Upper lobe of right lung (tissue), 1 donor: ENCODE measurements at places on chromosomes 5 and 9.

DNA sequence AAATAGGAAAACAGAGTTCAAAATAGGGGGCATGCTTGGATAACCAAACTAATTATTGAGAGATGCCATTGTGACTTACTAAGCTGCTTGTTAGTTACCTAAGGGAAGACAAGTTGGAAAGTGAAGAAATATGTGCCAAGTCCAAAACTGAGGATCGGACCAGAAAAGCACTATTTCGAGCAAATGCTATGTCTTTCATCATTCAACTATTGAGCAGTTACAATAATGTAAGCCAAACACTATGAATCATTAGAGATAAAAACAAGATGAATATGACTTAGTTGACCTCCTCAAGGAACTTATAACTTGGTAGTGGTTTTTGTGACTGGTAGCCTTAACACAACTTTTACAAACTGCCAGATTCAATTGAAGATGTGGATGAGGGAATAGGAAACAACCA is 240.6 kb upstream of the MPDZ start:
- H3K36me3 ChIP-seq, result no peaks in the 10 kb centered on the region
- H3K27ac ChIP-seq, result no peak overlapping the region
- no peaks in the 10 kb centered on the region for H3K27me3 ChIP-seq
- H3K4me1 ChIP-seq, result no peaks in the 10 kb centered on the region
- no peak overlapping the region for H3K4me3 ChIP-seq

DNA sequence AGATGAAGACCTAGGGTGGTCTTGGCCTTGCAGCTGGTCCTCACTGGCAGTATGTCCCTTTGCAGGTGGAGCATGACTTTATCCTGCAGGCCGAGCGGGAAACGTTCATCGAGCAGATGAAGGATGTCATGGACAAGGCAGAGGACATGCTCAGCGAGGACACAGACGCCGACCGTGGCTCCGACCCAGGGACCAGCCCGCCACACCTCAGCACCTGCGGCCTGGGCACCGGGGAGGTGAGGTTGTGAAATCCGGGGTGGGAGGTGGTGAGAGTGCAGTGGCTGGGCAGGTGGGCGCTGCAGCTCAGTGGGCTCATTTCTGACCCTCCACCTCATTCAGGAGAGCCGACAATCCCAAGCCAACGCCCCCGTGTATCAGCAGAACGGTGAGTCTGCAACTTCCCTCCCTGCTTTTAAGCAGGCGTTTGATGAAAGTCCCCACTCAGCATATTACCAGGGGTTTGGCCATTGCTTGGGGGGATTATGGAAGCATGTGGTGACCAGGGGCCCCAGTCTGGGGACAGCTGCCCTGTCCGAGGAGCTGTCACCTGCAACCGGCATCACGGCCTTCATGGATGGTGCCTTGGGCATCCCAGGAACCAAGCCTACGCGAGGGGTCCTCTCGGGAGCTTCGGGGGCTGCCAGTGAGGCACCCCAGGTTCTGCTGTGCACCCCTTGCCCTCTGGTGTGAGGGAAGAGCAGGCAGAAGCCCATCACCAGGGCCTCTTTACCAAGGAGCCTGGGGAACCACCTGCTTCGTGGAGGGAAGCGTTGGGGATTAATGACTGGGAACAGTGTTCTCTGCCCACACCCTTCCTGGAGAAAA is 84.0 kb downstream of the WNK2 start:
- H3K27ac ChIP-seq, result no peak overlapping the region
- H3K27me3 ChIP-seq, result peaks cover 11% of the 10 kb centered on the region
- peak; percentile 30 for DNase-seq
- H3K4me3 ChIP-seq, result no peak overlapping the region
- no peaks in the 10 kb centered on the region for H3K36me3 ChIP-seq

DNA sequence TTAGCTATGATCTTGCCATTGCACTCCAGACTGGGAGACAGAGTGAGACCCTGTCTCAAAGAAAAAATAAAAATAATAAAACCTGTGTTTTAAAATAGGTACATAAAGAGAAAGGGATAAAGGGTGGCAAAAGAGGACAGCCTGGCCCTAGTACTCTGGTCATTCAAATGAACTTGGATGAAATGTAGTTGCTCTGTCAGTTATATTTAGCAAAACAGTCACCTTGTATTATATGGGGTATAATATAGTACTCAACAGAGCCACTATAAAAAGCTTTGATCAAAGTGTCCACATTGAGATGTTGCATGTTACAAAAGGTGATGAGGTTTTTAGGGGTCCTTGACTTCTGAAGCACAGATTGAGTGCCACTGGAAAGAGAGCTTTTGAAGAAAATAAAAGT is 61.1 kb upstream of the EQTN start:
- no peaks in the 10 kb centered on the region for H3K36me3 ChIP-seq
- H3K4me1 ChIP-seq, result peaks cover 18% of the 10 kb centered on the region
- H3K27me3 ChIP-seq, result no peaks in the 10 kb centered on the region
- no peak for DNase-seq

DNA sequence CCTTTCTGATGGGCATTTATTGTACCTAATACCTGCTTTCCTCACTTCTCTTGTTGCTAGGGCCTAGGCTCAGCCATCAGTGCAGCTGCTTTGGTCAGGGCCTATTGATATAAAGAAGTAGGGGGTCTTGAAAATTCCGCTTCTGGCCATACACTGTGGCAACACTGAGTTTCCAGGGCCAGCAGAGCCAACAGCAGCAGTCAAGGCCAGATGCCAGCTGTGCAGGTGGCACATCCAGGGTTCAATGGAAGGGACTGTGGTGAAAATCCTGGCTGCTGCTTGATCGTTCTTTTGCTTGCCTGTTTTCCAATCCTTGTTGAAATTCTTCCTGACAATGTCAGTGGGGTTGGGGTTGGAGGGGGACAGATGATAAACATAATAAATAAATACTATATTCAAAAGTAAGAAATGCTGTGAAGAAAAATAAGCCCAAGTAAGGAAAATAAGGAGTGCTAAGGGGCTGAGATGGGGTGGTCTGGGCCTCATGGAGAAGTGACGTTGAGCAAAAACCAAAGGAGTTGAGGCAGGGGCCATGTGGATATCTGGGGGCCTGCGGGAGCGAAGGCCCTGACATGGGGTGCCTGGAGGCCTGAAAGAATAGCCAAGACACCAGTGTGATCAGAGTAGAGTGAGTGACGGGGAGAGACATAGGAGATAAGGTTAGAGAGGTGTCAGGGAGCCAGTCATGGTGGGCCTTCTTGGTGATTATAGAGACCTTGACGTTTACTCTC is 91.0 kb upstream of the ALDH1B1 start:
- H3K4me3 ChIP-seq, result no peak overlapping the region
- no peaks in the 10 kb centered on the region for H3K27me3 ChIP-seq
- H3K27ac ChIP-seq, result no peak overlapping the region
- H3K36me3 ChIP-seq, result no peaks in the 10 kb centered on the region
- no peaks in the 10 kb centered on the region for H3K4me1 ChIP-seq
- no peak for DNase-seq

DNA sequence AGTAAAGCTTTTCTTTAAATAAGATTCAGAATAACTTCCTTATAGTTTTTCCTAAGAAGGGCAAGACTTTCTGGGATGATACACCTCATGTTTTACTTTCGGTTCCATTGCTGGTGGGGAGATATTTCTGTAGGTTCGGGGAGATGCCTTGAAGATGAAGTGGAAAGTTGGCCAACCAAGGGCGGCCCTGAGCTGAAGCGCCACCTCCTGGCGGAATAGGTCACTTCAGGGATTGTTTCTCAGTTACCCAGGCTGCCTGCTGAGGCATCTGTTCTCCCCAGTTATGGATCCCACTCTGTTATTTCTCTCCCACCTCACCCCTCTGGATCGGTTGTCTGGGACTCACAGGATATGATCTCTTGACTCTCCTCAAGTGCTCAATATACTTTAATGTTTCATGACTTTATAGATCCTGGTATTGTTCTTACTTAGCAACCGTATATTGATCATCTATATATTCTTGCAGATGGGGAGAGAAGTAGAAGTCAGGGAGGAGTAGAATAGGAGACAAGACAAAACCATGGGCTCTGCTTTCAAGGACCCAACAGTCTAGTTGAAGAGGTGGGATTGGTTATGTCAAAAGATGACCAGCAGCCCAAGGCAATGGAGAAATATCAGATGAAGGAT is 23.4 kb downstream of the MEGF10 start:
- peak; percentile 77 for DNase-seq
- H3K36me3 ChIP-seq, result no peaks in the 10 kb centered on the region
- no peak overlapping the region for H3K4me3 ChIP-seq
- H3K27me3 ChIP-seq, result no peaks in the 10 kb centered on the region
- no peaks in the 10 kb centered on the region for H3K4me1 ChIP-seq
- H3K27ac ChIP-seq, result no peak overlapping the region

- no peaks in the 10 kb centered on the region for H3K36me3 ChIP-seq
- H3K4me1 ChIP-seq, result no peaks in the 10 kb centered on the region
- H3K27ac ChIP-seq, result no peak overlapping the region
- H3K4me3 ChIP-seq, result no peak overlapping the region
- no peak for DNase-seq
These were observed 193.1 kb downstream of the ICE1 start for GRCh38 chr5:5615569-5615968.

DNA sequence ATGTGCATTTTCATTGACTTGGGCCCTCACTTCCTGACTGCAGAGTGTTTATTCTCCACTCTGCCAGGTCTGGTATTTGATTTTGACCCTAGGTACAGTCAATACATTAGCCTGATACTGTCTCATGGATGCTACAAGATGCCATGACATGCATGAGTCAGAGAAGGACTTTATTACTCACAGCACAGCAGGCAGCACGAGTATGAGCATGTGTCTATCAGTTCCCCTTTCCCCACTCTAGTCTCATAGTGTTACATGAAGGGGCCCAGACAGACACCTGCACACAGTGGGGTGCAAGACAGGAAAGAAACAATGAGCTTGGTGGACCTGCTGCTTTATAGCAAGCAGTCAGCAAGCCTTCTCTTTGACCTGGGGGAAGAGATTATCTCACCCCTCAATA is 19.6 kb downstream of the ITGA2 start:
- H3K27me3 ChIP-seq, result no peaks in the 10 kb centered on the region
- H3K27ac ChIP-seq, result no peak overlapping the region
- no peaks in the 10 kb centered on the region for H3K36me3 ChIP-seq
- H3K4me3 ChIP-seq, result no peak overlapping the region
- peaks cover 6% of the 10 kb centered on the region for H3K4me1 ChIP-seq

- no peaks in the 10 kb centered on the region for H3K4me1 ChIP-seq
- H3K36me3 ChIP-seq, result no peaks in the 10 kb centered on the region
- H3K4me3 ChIP-seq, result no peak overlapping the region
- DNase-seq, result no peak
- H3K27ac ChIP-seq, result no peak overlapping the region
- no peaks in the 10 kb centered on the region for H3K27me3 ChIP-seq
These were observed 87.9 kb upstream of the FSTL4 start for GRCh38 chr5:133700251-133700650.

- H3K27me3 ChIP-seq, result no peaks in the 10 kb centered on the region
- H3K27ac ChIP-seq, result no peak overlapping the region
- peaks cover 7% of the 10 kb centered on the region for H3K4me1 ChIP-seq
- no peak overlapping the region for H3K4me3 ChIP-seq
These were observed 41.7 kb downstream of the ACTL7B start for GRCh38 chr9:108813951-108814601.

- H3K4me3 ChIP-seq, result no peak overlapping the region
- no peaks in the 10 kb centered on the region for H3K27me3 ChIP-seq
- H3K36me3 ChIP-seq, result no peaks in the 10 kb centered on the region
These were observed 7.4 kb downstream of the ZDHHC11B start for GRCh38 chr5:776862-777711.

GRCh38 chr9:97059626-97060025 is 20.7 kb upstream of the CTSV start:
- no peak overlapping the region for H3K27ac ChIP-seq
- H3K4me1 ChIP-seq, result no peaks in the 10 kb centered on the region
- no peaks in the 10 kb centered on the region for H3K27me3 ChIP-seq
- no peaks in the 10 kb centered on the region for H3K36me3 ChIP-seq
- DNase-seq, result no peak

- no peak overlapping the region for H3K4me3 ChIP-seq
- no peaks in the 10 kb centered on the region for H3K4me1 ChIP-seq
- no peaks in the 10 kb centered on the region for H3K27me3 ChIP-seq
These were observed 129.8 kb downstream of the CD180 start for GRCh38 chr5:67066815-67067214.

DNA sequence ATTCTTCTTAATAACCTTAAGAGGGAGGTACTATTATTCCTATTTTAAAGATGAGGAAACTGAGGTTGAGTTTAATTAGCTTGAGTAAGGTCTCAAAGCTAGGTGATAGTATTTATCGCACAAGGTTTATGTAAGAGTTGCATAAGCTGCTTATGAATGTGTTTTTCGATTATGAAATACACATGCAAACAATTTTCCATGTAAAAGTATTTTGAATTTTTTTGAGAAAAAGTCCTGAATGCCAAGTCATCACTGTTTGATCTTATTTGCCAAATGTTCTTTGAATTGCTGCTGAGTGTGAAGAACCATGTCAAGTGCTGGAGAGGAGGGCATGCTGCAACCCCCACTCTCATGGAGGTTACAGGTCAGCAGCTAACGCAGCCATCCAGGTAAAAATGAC is 174.4 kb downstream of the CARTPT start:
- no peak for DNase-seq
- H3K4me3 ChIP-seq, result no peak overlapping the region
- no peaks in the 10 kb centered on the region for H3K4me1 ChIP-seq
- no peak overlapping the region for H3K27ac ChIP-seq
- no peaks in the 10 kb centered on the region for H3K27me3 ChIP-seq

- peaks cover 21% of the 10 kb centered on the region for H3K4me1 ChIP-seq
- DNase-seq, result no peak
- H3K27ac ChIP-seq, result peak overlapping the region; percentile 63
- H3K27me3 ChIP-seq, result no peaks in the 10 kb centered on the region
- H3K4me3 ChIP-seq, result no peak overlapping the region
These were observed 121.8 kb downstream of the ARHGEF28 start for GRCh38 chr5:73747696-73748380.

GRCh38 chr5:17316970-17317459 is 99.6 kb downstream of the BASP1 start:
- H3K27ac ChIP-seq, result no peak overlapping the region
- no peaks in the 10 kb centered on the region for H3K4me1 ChIP-seq
- H3K27me3 ChIP-seq, result no peaks in the 10 kb centered on the region
- no peak overlapping the region for H3K4me3 ChIP-seq
- no peak for DNase-seq
- H3K36me3 ChIP-seq, result no peaks in the 10 kb centered on the region

- no peak overlapping the region for H3K27ac ChIP-seq
- H3K27me3 ChIP-seq, result no peaks in the 10 kb centered on the region
- DNase-seq, result no peak
- peaks cover 40% of the 10 kb centered on the region for H3K36me3 ChIP-seq
- H3K4me1 ChIP-seq, result peaks cover 44% of the 10 kb centered on the region
- H3K4me3 ChIP-seq, result peak overlapping the region; percentile 9
These were observed 3.8 kb downstream of the ATP6V1G1 start for GRCh38 chr9:114591291-114591787.

- no peaks in the 10 kb centered on the region for H3K4me1 ChIP-seq
- DNase-seq, result no peak
- H3K27me3 ChIP-seq, result no peaks in the 10 kb centered on the region
- H3K27ac ChIP-seq, result no peak overlapping the region
These were observed 22.7 kb downstream of the TEK start for GRCh38 chr9:27131731-27132130.

- H3K36me3 ChIP-seq, result no peaks in the 10 kb centered on the region
- no peaks in the 10 kb centered on the region for H3K4me1 ChIP-seq
- DNase-seq, result no peak
- no peak overlapping the region for H3K27ac ChIP-seq
- H3K27me3 ChIP-seq, result peaks cover 26% of the 10 kb centered on the region
- no peak overlapping the region for H3K4me3 ChIP-seq
These were observed 43.2 kb downstream of the BARX1 start for GRCh38 chr9:93911801-93912554.
